Endothelial cell of coronary artery (primary cell): ENCODE measurements at places on chromosomes 6 and 20. TPM values are rescaled to one million over a fixed set of nuclear protein-coding genes. Genes with fewer than 3 reads are reported as not detected.

Gene CRISP2
- total RNA-seq: not detected in 2 replicates

Gene ISM1
- total RNA-seq: not detected in 2 replicates

Gene BLCAP
- total RNA-seq: 36.5 and 37.6 TPM in 2 replicates

Gene CLPSL2
- total RNA-seq: not detected in 2 replicates

Gene FABP7
- total RNA-seq: not detected in 2 replicates

Gene FILIP1
- total RNA-seq: 13.6 and 19.3 TPM in 2 replicates

Gene CEP250
- total RNA-seq: 15.2 and 32.7 TPM in 2 replicates

Gene AFDN
- 109 and 127 TPM in 2 replicates for total RNA-seq

Gene SLC22A16
- total RNA-seq: not detected in 2 replicates

Gene SLC35D3
- not detected in 2 replicates for total RNA-seq

Gene HBS1L
- total RNA-seq: 123 and 133 TPM in 2 replicates

Gene FOXS1
- total RNA-seq: 0.09 and 2.8 TPM in 2 replicates
